T-helper 17 cell (primary cell): ENCODE measurements at places on chromosomes 11 and 22. TPM values are rescaled to one million over a fixed set of nuclear protein-coding genes. Genes with fewer than 3 reads are reported as not detected.

DNA sequence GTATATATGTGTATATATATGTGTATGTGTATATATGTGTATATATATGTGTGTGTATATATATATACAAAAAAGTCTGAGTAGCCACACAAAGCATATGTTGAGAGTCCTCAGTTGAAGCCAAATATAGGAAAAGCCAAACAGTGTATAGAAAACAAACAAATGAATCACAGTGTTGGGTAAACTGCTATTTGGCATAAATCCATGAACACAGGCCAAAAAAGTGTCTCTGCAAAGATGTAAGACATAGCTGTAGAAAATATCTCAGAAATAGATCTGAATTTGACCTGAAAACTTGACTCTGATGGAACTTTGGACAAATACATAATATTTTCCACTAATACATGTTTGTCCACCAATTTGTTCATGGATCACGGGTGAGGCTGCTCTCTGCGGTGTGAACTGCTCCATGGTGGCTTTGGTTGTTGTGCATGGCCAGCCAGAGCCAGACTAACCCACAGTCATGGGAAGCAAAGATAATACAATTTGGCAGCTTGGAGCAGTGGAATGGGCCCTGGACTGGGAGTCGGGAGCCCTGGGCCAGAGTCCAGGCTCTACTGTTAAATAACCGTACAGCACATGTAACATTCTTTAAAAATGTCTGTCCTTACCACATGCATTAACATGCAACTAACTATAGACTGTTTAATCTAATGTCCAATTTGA, 76.9 kb upstream of the EED start:
- no peak for DNase-seq

DNA sequence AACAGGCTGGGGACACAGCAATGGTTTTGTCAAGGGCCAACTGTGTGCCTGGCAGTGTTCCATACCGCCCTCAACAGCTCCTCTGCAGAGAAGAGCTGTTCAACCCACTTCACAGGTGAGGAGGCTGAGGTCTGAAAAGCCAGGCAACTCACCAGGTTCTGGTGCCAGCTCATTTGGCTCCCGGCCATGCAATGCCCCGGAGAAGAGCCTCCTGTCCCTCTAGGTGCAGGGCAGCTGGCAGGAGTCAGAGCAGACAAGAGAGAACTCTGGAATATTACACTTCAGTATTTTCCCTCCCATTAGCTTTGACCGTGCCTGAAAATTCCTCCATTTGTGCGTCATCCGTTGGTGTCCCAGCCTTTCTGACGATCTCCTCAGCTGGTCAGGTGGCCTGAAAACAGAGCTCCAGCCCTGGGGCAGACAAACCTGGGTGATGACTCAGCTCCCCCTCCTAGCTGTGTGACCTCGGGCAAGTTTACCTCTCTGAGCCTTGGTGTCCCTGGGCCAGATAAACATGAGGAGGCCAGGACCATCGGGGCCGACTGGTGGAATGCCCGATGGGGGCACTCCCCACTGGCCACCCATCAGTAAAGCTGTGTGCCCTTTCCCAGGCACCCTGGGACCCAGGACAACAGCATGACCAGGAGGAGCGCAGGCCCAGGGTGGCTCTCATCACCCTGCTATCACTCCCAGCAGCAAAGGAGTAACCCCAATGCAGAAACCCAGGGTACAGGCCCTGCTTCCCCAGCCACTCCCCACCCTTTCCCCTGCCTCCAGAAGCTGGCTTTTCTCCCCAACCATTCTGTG, 9.6 kb upstream of the C1QTNF6 start:
- no peak for DNase-seq

DNA sequence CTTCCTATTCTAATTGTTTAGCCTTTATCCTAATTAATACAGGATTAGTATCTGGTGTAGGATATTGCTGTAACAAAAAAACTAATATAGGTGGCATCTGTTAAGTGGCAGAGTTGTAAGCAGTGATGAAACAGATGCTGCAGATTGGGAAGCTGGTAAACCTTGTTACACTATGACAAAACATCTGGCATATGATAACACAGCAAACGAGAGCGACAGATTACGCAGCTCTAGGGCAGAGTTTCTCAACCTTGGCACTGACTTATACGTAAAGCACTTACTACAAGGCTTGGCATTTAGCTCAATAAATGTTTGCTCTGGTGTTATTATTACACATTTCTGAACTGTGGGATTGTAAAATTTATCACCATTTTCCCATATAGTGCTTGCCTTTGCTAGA, 137.0 kb downstream of the ATG16L2 start:
- no peak for DNase-seq

Gene WNT11
- total RNA-seq: 2.1 TPM

Gene KIAA1671
- 3.2 TPM for total RNA-seq

Gene INPPL1
- total RNA-seq: 108 TPM

- DNase-seq: no peak
Observed at GRCh38 chr11:102500829-102501228, 29.7 kb downstream of the MMP7 start.

Gene MPZL2
- 0.99 TPM for total RNA-seq

DNA sequence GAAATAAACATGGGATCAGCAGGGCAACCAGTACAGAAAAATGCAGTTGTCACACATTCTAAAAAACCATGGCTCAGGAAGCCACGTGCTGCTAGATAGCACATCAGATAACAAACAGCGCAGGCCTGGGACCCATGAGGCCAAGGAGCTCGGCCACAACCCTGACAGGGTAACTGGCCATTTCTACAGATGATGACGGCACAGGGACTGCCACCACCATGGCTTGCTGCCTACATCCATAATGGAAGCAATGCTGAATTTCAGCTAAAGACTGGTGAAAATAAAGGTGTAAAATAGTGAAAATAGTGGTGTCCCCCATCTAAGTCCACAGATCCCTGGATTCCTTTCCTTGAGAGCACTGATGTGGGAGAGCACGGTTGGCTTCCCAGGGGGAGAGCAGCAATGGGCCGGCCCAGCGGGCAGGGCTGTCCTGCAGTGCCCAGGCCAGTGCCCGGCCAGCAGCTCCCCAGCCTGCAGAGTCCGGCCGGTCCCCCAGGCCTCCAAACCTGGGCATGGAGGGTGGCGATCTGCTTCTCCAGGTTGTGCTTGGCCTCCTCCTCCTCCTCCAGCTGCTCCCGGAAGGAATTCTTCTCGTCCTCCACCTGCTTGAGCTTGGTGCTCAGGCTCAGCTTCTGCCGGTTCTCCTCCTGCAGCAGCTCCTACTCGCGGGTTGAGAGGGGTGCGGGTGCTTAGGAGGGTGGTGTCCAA, 40.0 kb downstream of the APOL1 start:
- DNase-seq: no peak

Gene MS4A4E
- 0.47 TPM for total RNA-seq

GRCh38 chr22:47417699-47418098, 655.2 kb downstream of the TBC1D22A start:
- DNase-seq: no peak

Gene OR4P4
- total RNA-seq: not detected

DNA sequence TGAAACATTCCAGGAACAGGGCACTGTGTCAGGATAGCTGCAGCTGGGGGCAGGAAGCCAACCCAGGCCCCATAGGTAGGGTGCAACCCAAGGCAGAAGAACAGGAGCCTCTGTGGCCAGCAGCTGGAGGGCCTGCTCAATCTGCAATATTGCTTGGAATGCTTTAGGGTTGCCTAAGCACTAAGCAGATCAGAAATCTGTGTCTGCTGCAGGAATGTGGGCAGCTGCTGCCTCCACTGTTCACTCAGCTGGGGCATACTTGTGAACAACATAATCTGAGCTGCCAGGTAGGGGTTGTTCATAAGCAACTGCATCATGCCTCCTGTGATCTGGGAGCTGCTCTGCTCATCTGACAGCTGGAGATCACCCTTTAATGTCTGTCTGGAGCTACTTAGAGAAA, 1.7 kb downstream of the UBQLNL start:
- DNase-seq: no peak

Gene TRIM29
- not detected for total RNA-seq

DNA sequence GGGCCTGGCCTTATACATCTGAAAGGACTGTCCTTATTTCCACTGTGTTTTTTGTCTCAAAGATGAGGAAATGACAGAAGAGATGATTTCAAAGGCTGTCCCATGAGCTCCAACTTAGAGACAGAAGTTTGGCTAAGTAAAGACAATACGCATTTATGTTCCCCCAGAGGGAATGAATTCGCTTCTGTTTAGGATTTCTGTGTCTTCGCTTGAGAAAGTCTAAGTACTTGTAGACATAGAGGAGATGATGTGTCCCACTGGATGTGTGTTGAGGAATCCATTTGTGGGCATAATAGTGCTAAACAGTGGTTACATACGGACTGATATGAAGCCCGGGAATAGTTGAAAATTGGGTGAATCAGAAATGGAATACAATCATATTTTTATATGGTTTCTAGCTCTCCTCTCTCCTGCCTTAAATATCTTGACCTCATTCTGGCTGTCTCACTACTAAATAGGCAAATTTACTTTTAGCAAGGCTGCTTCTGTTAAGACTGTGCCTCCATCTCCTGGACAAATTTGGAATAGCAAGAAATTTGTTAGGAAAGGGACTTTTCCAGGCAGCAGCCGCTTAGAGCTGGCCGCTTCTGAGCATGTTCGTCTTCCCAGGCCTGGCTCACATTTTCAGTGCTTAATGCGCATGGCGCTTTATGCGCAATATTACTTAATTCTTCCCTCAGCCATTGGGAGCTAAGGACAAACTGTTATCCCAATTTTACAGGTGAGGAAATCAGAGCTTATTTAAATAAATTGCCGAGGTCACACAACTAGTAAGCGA, 1.9 kb upstream of the PEX26 start:
- DNase-seq: peak; percentile 43

DNA sequence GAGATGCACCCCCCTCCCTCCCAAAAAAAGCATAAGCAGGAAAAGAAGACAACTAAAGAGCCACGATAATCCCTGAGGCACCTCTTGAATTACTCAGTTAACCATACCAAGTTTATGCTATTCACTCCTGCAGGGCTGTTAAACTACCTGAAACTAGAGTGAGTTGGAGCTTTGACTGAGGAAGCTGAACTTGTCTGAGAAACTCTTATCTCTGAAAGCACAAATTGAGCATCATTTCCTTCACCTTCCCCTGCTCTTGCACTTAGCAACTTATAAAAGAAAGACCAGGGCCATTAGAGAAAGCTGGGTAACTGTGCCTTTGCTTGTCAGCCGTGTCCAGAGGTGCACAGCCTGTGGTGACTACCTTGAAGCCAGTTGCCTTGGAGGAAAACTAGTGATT, 745.6 kb downstream of the NELL1 start:
- no peak for DNase-seq

Gene CYB5R3
- 44.8 TPM for total RNA-seq

Gene OR56A1
- not detected for total RNA-seq

Gene ALDH3B1
- 1.1 TPM for total RNA-seq

GRCh38 chr11:68261749-68262543, 9.8 kb downstream of the C11orf24 start:
- no peak for DNase-seq

DNA sequence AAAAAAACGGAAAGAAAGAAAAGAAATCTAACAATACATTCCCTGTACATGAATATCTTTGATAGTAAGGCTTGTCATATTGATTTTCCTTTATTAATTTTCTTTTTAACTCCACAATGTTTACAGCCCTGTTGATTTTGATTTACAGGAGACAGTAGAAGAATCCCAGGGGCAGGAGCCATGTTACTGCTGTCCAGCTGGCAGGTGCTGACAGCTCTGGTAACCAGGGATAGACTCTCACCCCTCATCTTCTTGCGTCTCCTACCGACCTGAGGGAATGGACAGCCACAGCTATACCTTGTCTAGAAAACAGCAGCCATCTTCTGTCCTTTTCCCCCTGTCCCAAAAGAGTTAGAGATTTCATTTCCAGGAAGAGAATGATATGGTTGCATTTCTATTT, 37.4 kb downstream of the PRDM10 start:
- DNase-seq: no peak

DNA sequence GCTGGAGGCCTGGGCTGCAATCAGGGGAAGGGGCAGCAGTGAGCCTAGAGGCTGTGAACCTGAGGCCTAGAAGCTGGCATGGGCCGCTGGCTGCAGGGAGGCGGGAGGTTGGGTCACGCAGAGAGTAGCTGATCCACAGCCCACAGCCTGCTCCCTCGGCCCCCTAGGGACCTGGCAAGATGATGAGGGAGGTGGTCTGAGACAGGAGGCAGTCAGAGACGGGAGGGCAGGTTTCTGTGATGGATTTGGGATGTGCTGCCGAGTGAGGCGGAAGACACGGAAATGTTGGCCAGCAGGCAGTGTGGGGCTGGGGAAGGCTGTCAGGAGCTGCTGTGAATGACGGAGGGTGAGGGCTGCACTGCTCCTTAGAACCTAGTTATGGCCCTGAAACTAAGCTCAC, 22.7 kb downstream of the LRFN4 start:
- no peak for DNase-seq

DNA sequence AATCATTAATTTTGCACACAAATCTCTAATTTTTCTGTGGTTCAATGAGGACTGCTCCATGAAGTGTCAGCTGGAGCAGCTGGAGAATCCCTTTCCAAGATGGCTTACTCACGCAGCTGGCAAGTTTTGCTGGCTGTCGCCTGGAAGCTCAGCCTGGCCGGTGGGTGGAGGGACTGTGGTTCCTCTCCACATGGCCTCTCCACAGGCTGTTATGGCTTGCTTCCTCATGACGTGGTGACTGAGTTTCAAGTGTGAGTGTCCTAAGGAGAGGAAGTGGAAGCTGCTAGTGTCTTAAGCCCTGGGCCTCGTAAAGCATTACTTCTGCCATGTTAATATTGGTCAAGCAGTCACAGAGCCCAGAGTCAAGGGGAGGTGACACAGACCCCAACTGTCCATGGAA, 14.0 kb upstream of the NRIP3 start:
- DNase-seq: no peak

Gene P2RY6
- not detected for total RNA-seq

DNA sequence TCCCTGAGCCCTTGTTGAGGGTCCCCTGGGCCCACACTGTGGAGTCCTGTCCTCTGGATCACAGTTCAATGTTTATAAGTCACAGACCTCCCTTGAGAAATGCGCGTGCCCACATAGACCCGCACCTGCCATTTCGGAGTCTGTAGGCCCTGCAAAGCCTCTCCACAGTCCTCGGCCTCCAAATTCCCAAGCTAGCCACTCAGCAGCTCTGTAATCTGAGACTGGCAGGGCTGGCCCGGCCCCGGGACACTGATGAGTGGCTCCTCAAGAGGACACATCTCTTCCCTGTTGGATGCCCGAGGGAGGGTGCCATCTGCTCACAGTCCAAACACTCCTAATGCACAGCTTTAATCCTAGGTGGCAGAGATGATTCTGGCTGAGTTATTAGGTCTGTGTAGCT, 39.1 kb downstream of the B3GAT1 start:
- DNase-seq: no peak

Gene UCP3
- total RNA-seq: 6.0 TPM

DNA sequence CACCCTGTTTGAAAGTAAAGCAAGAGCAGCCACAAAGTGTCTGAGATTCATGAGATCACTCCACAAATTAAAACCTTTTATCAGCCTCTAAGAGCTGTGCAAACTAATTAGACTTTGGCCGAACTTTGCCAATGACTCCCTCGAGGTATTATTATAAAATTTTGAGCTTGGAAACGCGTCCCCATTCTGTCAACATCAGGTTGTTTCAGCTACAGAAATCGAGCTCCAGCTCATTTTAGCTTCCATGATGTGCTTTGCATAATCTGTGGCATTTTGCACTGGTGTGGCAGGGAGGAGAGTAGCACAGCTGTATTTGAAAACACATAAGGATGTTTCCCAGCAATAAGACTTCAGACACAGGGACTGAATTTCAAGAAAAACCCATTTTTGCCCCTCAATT, 872.2 kb downstream of the NTM start:
- no peak for DNase-seq

Gene APOBEC3C
- 39.8 TPM for total RNA-seq

GRCh38 chr11:119910051-119910450, 181.1 kb upstream of the NECTIN1 start:
- no peak for DNase-seq

- DNase-seq: no peak
Observed at GRCh38 chr11:2943711-2944118, 14.5 kb upstream of the PHLDA2 start.

- no peak for DNase-seq
Observed at GRCh38 chr11:86174101-86175046, 70.2 kb upstream of the EED start.
